ENCODE measurements at places on chromosomes 16 and 17. TPM values are rescaled to one million over a fixed set of nuclear protein-coding genes. Genes with fewer than 3 reads are reported as not detected.

PYY gene
- total RNA-seq, result not detected

ATP2A1 gene
- 0.20 TPM for total RNA-seq

P2RX5 gene
- 0.85 TPM for total RNA-seq

GUCY2D gene
- not detected for total RNA-seq

CTRL gene
- 0.30 TPM for total RNA-seq

CETP gene
- total RNA-seq, result 0.17 TPM

TP53TG3F gene
- not detected for total RNA-seq

SLC25A39 gene
- total RNA-seq, result 102 TPM

HASPIN gene
- 1.9 TPM for total RNA-seq

AURKB gene
- total RNA-seq, result 5.5 TPM
